Stomach (tissue), 19 donors: ENCODE measurements at places on chromosomes 16 and 17. TPM values are rescaled to one million over a fixed set of nuclear protein-coding genes. Genes with fewer than 3 reads are reported as not detected.

DNA sequence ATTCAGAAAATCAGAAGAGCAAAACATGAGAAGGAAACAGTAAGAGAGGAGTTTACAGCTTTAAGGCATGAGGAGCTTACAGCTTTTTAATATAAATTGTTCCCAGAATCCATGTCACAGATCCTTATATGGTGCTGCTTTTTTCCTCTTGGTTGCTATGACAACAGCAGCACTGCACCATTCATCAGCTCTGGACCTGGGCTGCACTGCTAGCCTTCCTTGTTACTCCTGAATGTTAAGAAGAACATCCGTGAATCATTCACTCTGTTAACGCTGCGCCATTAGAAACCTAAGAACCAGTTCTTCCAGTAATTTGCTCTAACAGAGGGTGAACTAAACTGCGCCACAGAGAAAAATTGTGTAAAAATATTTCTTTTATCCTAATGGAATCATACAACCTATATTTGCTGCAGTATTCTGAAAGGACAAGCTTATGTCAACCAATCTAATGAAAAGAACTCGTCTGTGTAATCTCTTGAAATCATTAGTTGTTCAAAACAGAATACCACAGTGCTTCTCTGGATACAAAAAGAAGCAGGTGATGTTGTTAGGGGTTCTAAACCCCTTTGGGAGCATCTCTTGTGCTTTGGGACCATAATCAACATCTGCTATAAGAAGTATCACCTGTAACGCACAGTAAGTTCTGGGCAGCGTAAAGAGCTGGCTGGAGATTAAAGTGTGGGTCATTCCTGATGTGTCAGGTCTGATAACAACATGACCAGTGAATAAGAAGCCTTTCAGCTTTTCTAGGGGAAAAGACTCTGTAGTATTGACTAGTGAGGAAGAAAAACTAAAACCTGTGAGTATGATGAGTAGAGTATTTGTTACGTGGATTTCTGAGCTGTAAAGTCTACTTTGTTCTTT is 151.2 kb downstream of the TANC2 start:
- no peak overlapping the region for H3K27ac ChIP-seq
- H3K36me3 ChIP-seq: no peaks in the 10 kb centered on the region
- DNase-seq: peak; percentile 85
- H3K4me3 ChIP-seq: no peak overlapping the region
- H3K4me1 ChIP-seq: no peaks in the 10 kb centered on the region

- H3K4me1 ChIP-seq: no peaks in the 10 kb centered on the region
- no peak overlapping the region for H3K27ac ChIP-seq
- H3K4me3 ChIP-seq: no peak overlapping the region
- peaks cover 37% of the 10 kb centered on the region for H3K36me3 ChIP-seq
Measured at GRCh38 chr16:64968539-64968938, 153.3 kb downstream of the CDH11 start.

DNA sequence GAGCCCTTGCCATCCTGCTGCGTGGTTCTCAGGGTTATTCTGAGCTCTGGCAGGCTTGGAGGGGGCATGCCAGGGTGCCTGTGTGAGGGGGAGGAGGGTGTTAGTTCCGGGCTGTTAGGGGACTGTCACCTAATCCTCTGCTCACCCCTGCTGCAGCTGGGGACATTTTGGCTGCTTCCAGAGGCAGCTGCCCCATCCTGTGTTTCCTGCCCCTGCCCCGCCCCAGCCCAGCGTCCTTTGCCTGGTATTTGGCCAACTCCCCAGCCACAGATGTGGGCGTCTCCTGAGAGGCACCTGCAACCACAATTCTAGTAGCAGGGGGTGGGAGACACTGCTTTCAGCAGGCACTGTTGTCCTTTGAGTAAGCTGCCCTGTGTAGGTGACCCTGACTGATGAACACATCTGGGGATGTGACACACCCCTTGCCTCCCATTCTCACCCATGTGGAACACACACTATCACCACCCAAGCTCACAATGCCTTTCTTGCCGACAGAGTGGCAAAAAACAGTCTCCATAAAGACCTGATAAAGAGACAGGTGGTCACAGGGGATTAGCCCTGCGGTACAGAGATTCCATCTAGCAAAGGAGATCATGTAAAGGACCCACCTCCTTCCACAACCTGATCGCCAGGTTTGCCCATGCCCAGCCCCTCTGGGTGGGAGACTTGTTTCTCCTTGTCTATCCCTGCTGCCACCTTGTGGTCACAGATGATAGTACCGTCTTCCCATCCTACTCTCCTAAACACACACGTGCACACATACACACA is at the start of gene CHRNE:
TSS of gene CHRNE (minus strand) at position 48 of the 768 bp plus-strand sequence. CDS start at position 13, 35 bp downstream.
- H3K36me3 ChIP-seq: no peaks in the 10 kb centered on the region
- H3K4me1 ChIP-seq: peaks cover 39% of the 10 kb centered on the region
- H3K27me3 ChIP-seq: peaks cover 42% of the 10 kb centered on the region
- peak; percentile 88 for DNase-seq
- H3K27ac ChIP-seq: no peak within 1 kb of the TSS
- no peak within 1 kb of the TSS for H3K4me3 ChIP-seq

- H3K4me3 ChIP-seq: peak within 1 kb of the TSS; percentile 60
- DNase-seq: no peak
- peak within 1 kb of the TSS; percentile 92 for H3K27ac ChIP-seq
- H3K27me3 ChIP-seq: no peaks in the 10 kb centered on the region
Measured at GRCh38 chr16:57999971-58000705, at the start of gene ZNF319. Gene ZNF319, minus strand, starts transcription at chr16:58000672. Its CDS starts 2,407 bp downstream, at chr16:57998265.

DNA sequence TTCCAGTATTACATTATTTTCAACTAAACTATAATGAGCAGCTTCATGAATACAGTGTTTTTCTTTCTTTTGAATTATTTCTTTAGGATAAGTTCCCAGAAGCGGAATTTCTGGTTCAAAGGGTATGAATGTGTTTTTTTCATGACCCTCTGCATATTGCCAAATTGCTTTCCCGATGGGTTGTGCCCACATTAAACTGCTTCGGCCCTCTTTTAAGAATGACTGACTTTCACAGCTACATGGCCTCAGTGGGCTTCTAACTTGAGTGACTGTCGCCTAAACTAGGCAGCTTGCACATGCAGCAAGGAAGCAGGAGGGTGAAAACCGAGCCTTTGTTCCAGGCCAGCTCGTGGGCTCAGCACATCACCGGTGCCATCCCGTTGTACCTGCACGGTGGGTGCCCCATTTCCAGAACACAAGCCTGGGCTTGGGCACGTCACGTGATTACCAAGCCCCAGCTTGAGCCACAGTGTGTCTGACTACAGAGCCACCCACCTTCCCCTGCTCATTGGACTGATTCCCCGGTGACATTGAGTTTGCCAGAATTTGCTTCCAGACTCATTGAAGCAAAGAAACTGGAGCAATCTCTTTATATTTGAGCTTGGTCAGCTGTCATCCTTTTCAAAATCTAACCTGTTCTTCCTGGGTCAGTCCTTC is 112.8 kb downstream of the CLEC16A start:
- H3K27me3 ChIP-seq: no peaks in the 10 kb centered on the region
- no peaks in the 10 kb centered on the region for H3K4me1 ChIP-seq
- no peak overlapping the region for H3K27ac ChIP-seq
- no peak overlapping the region for H3K4me3 ChIP-seq
- H3K36me3 ChIP-seq: peaks cover 58% of the 10 kb centered on the region

- H3K27ac ChIP-seq: no peak overlapping the region
- no peaks in the 10 kb centered on the region for H3K4me1 ChIP-seq
- no peaks in the 10 kb centered on the region for H3K36me3 ChIP-seq
- H3K27me3 ChIP-seq: no peaks in the 10 kb centered on the region
- no peak overlapping the region for H3K4me3 ChIP-seq
Measured at GRCh38 chr16:48011466-48011865, 144.3 kb downstream of the ABCC12 start.

GRCh38 chr16:83606486-83607030 is 201.2 kb upstream of the HSBP1 start:
- no peaks in the 10 kb centered on the region for H3K36me3 ChIP-seq
- no peaks in the 10 kb centered on the region for H3K4me1 ChIP-seq
- H3K27ac ChIP-seq: no peak overlapping the region
- no peak overlapping the region for H3K4me3 ChIP-seq
- no peak for DNase-seq

- no peak overlapping the region for H3K27ac ChIP-seq
Measured at GRCh38 chr16:10219742-10220141, 37.5 kb upstream of the GRIN2A start.

- peaks cover 48% of the 10 kb centered on the region for H3K4me1 ChIP-seq
- peak overlapping the region; percentile 87 for H3K27ac ChIP-seq
- peaks cover 27% of the 10 kb centered on the region for H3K36me3 ChIP-seq
- H3K4me3 ChIP-seq: peak overlapping the region; percentile 89
Measured at GRCh38 chr16:379183-379960, 2.4 kb downstream of the PGAP6 start.

DNA sequence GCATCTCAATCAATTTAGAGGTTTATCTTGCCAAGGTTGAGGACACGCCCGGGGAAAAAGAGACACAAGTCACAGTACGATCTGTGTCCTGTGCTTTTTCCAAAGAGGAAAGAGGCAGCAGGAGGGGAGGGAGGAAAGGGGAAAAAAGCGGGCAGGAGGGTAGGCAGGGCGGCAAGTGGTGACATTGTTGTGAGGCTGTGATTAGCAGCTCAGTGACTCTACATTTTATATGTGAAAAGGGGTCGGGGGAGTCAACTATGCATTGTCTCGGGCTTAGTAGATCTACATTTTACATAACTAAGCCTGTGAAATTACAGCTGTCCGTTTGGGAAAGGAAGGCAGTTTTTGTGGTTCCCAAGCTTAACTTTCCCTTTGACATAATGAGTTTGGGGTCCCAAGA is 22.2 kb upstream of the RIPOR1 start:
- H3K4me1 ChIP-seq: no peaks in the 10 kb centered on the region
- no peaks in the 10 kb centered on the region for H3K36me3 ChIP-seq
- DNase-seq: no peak
- no peak overlapping the region for H3K27ac ChIP-seq

DNA sequence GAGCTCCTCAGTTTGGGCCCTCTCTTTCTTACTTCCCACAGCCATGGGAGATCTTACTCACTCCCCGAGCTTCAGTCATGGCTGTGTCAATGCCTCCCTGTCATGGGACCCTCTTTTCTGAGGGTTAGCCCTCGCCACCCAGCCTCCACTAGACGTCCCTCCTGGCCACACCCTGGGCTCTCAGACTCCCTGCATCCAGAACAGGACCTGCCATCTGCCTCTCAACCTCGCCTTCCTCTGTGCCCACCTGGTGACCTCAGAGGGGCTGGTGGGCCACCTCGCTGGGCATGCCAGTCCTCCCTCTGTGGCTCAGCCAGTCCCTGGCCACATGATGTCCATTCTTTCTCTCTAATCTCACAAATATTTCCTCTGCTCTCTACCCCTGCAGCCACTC is 54.6 kb upstream of the MED9 start:
- DNase-seq: no peak
- no peak overlapping the region for H3K4me3 ChIP-seq
- H3K27ac ChIP-seq: no peak overlapping the region
- H3K27me3 ChIP-seq: no peaks in the 10 kb centered on the region
- H3K4me1 ChIP-seq: peaks cover 3% of the 10 kb centered on the region
- no peaks in the 10 kb centered on the region for H3K36me3 ChIP-seq

- no peak overlapping the region for H3K27ac ChIP-seq
- peaks cover 21% of the 10 kb centered on the region for H3K4me1 ChIP-seq
- H3K4me3 ChIP-seq: no peak overlapping the region
- peak; percentile 83 for DNase-seq
- no peaks in the 10 kb centered on the region for H3K36me3 ChIP-seq
Measured at GRCh38 chr17:32520104-32520701, 33.4 kb downstream of the CDK5R1 start.

NEUROD2 gene
- polyA plus RNA-seq: 0.25 TPM

TLCD3B gene
- polyA plus RNA-seq: not detected

PKMYT1 gene
- 15.9 TPM for polyA plus RNA-seq

OR1E2 gene
- not detected for polyA plus RNA-seq

ZP2 gene
- 0.05 TPM for polyA plus RNA-seq

FBXW10 gene
- polyA plus RNA-seq: not detected

IL17C gene
- 1.2 TPM for polyA plus RNA-seq
